Stimulated activated naive CD4-positive, alpha-beta T cell (primary cell): ENCODE measurements at places on chromosomes 12 and 14.

DNA sequence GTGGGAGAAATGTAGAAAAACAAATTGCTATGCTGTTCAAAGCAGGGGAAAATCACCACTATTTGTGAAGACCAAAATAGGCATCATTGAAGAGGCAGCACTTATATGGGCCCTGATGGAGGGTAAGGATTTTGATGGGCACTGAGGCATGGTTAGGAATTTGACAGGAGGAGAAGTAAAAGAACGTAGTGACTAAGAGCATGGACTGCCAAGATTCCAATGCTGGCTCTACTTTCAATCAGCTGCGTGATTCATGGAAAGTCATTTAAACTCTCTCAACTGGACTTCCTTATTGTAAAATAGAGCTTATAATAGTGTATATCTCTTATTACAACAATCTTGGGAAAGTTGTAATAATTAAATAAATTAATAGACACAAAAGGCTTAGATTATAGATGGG, 267.7 kb upstream of the G2E3 start:
- no peak for DNase-seq

- no peak for DNase-seq
These were observed 384.7 kb downstream of the CCDC91 start for GRCh38 chr12:28574746-28575592.

DNA sequence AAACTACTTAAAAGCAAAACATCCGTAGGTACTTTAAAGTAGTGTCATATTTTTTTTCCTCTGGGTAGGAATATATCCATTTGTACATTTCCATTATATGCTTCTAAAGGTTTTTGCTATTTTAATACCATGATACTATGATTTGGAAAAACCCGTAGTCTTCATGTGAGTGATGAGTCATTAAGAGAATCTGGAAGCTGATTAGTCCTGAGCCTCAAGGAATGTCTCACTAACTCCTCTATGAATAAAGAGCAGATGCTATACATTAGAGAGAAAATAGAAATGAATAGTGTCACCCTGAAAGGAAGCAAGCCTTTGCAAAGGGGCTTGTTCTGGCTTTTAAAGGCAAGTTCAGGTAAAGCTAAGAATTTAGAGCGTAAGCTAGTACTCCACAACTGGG, 432.1 kb downstream of the CCDC91 start:
- DNase-seq: no peak

GRCh38 chr14:97267509-97267908, 470.3 kb downstream of the VRK1 start:
- DNase-seq: no peak

DNA sequence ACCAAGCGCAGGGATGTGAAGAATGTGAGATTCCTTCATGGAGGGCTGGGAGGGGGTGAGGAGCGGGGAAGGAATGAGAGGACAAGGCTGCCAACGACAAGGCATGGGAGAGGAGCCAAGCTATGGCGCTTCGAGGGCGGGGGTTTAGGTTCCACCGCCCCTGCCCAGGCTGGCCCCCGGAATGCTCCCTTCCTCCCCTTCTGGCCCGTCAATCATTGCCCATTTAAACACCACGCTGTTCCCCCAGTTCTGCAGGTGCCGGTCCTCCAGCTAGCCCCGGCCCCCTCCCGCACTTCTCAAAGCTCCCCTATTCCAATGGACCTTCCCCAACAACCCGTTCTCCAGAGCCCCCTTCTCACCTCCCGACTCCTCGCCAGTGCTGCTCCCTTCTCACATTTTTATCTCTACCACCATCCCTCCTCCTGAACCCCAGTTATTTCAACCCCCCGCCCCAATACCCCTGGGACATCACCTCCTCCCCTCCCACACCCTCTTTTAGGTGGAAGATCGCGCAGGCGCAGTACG, 428 bp downstream of the RNF41 start:
- no peak for DNase-seq

DNA sequence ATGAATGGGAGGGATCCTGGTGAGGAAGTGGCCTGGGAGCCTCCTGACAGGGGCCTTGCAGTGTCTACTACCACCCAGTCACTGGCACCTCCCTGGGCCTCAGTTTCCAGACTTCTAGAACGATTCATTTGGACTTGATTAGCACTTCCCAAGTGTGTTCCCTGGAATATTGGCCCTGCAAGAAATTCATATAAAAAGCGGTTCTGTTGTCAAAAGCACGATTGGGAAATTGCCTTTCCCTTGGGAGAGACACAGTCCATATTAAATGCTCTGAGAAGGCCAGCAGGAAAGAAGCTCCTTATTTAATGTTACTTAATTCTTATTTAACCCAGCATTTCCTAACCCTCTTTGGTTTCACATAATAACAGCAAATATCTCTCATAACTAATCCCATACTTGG, 61.9 kb downstream of the DRAM1 start:
- no peak for DNase-seq

DNA sequence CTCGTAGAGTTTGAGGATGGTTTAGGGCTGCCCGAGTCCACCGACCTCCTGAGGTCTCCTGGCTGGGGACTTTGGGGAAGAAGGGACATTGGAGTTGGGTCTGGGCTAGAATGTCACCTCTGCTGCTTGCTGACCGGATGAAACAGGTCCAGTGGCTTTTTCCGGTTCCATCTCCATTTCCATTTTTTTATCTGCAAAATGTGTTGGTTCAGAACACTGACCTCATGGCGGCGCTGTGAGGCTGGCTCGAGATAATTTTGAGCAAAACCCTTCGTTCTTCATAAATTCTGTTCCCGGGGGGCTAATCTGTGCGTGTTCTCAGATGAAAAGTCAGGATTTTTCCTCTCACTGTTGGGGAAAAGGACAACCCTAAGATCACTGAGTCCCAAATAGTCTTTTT, 11.7 kb upstream of the MYL2 start:
- no peak for DNase-seq
